ENCODE measurements at places on chromosomes 5 and 9. TPM values are rescaled to one million over a fixed set of nuclear protein-coding genes. Genes with fewer than 3 reads are reported as not detected.

- H3K27me3 ChIP-seq: no peaks in the 10 kb centered on the region
- H3K4me3 ChIP-seq: no peak overlapping the region
- H3K27ac ChIP-seq: no peak overlapping the region
- no peak for DNase-seq
- H3K4me1 ChIP-seq: no peaks in the 10 kb centered on the region
These were observed 229.7 kb downstream of the MRPS30 start for GRCh38 chr5:45038366-45038987.

DNA sequence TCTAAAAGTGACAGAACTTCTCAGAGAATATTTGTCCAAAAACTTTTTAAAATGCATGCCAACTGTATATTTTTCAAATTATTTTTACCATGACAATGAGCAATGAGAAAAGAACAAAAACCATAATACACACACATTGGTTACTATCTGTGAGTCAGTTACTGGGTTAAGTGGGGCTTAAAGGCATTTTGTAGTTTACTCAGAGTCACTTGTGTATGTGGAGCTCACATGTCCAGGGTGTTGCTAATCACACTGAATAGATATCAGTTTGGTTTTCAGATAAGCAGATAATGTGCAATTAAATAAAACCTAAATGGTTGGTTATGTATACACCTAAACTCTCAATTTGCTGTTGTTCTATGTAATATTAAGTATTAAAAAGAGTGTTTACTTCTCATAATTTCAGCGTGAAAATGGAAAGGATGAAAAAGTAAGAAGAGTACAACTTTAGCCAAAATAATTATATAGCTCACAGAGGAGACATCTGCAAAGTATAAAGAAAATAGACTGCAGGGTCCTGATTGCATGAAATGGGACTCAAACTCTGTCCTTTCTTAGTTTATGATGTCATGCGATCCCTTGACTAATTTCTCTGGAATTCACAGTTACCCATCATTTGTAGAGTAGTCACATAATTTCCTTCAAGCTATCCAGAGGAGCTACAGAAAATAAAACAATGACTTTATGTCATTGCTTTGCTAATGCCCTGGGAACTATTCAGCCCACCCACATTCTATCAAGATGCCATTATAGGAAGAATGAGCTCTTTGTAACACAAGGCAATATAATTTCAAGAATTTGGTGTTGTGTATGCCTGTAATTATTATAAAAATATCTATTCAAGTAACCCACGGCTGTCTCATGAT, 388.0 kb upstream of the ZNF608 start:
- no peak for DNase-seq
- H3K4me3 ChIP-seq: no peak overlapping the region
- H3K36me3 ChIP-seq: no peaks in the 10 kb centered on the region
- no peaks in the 10 kb centered on the region for H3K4me1 ChIP-seq
- H3K27ac ChIP-seq: no peak overlapping the region
- H3K27me3 ChIP-seq: no peaks in the 10 kb centered on the region

Gene CNTNAP3B
- total RNA-seq: 47.1 TPM

Gene RNF20
- 47.7 TPM for total RNA-seq

- H3K27me3 ChIP-seq: no peaks in the 10 kb centered on the region
- no peak overlapping the region for H3K27ac ChIP-seq
- no peak for DNase-seq
- H3K4me3 ChIP-seq: no peak overlapping the region
These were observed 74.0 kb downstream of the PRR16 start for GRCh38 chr5:120538149-120538548.

GRCh38 chr9:91817106-91817492, 132.9 kb downstream of the ROR2 start:
- no peak overlapping the region for H3K27ac ChIP-seq
- H3K4me3 ChIP-seq: no peak overlapping the region
- no peaks in the 10 kb centered on the region for H3K27me3 ChIP-seq
- DNase-seq: peak; percentile 16
- H3K36me3 ChIP-seq: no peaks in the 10 kb centered on the region
- no peaks in the 10 kb centered on the region for H3K4me1 ChIP-seq

Gene NTRK2
- 23.8 TPM for total RNA-seq

Gene PCDHB15
- total RNA-seq: 2.9 TPM

DNA sequence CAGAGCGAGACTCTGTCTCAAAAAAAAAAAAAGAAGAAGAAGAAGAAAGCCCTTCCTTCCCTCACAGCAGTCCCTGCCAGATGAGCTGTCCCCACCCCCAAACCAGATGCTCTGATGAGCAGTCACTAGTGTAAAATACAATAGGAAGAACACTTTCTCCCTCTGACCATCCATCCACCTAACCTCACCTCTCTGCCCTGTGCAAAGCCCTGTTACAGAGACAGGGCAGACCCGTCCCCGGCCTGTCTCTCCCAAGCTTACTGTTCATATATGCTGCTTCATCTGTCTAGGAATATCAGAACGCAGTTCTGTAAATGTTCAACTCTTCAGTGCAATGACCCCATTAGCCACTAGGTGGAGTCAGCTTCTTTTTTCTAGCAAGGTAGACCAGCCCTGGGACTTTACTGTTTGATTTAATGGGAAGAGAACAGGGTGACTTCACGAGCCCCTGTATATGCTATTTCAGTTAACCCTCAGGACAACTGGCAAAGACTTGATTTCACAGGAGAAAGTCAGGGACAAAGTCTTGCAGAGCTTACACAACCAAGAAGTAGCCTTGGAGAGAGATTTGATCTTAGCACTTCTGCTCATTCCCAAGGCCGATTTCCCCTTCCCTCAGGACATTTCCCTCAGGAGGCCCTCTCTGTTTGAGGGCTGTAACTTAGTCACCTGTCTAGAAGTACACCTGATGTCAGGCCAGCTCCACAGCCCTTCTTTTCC, 14.9 kb upstream of the FGFR4 start:
- H3K36me3 ChIP-seq: no peaks in the 10 kb centered on the region
- no peaks in the 10 kb centered on the region for H3K27me3 ChIP-seq
- DNase-seq: peak; percentile 81
- H3K27ac ChIP-seq: no peak overlapping the region
- H3K4me3 ChIP-seq: no peak overlapping the region
- H3K4me1 ChIP-seq: no peaks in the 10 kb centered on the region

Gene PLPP6
- total RNA-seq: 19.2 TPM

Gene PCDHA3
- total RNA-seq: not detected

DNA sequence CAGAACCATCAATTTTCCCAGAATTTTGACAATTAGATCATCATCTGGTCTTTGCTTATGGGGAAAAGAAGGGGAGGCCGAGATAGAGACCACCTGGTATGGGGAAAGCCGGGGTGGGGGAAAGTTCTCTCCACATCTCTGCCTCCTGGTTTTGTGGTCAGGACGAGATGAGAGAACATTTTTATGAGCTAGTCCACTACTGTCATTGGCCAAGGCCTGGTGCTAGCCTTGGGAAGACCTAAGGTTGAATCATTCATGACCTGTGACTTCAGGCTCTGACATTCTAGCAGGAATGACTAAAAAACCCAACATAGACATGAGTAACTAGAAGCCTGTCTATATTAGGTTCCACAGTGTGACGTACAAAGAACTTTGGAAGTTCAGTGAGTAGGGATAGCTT, 135.2 kb downstream of the PTTG1 start:
- no peaks in the 10 kb centered on the region for H3K4me1 ChIP-seq
- no peaks in the 10 kb centered on the region for H3K36me3 ChIP-seq
- no peak overlapping the region for H3K4me3 ChIP-seq
- DNase-seq: no peak
- H3K27ac ChIP-seq: no peak overlapping the region

- no peak overlapping the region for H3K27ac ChIP-seq
- peaks cover 6% of the 10 kb centered on the region for H3K36me3 ChIP-seq
- no peaks in the 10 kb centered on the region for H3K4me1 ChIP-seq
- no peak overlapping the region for H3K4me3 ChIP-seq
These were observed 12.7 kb downstream of the LPCAT1 start for GRCh38 chr5:1511048-1511447.

Gene SHOC1
- total RNA-seq: not detected

Gene PTGES
- total RNA-seq: 8.9 TPM

GRCh38 chr9:134211811-134212485, 47.6 kb upstream of the RNU6ATAC start:
- H3K27ac ChIP-seq: peak overlapping the region; percentile 78
- no peak overlapping the region for H3K4me3 ChIP-seq
- no peaks in the 10 kb centered on the region for H3K36me3 ChIP-seq
- DNase-seq: no peak

- H3K27ac ChIP-seq: no peak overlapping the region
- no peak for DNase-seq
- no peaks in the 10 kb centered on the region for H3K27me3 ChIP-seq
- H3K4me1 ChIP-seq: no peaks in the 10 kb centered on the region
These were observed 167.0 kb downstream of the CRB2 start for GRCh38 chr9:123523001-123523400.

GRCh38 chr5:173625261-173625660, 8.8 kb upstream of the BOD1 start:
- H3K36me3 ChIP-seq: no peaks in the 10 kb centered on the region
- H3K4me3 ChIP-seq: no peak overlapping the region
- DNase-seq: no peak
- no peaks in the 10 kb centered on the region for H3K4me1 ChIP-seq
- H3K27me3 ChIP-seq: no peaks in the 10 kb centered on the region

Gene STK32A
- total RNA-seq: 6.2 TPM

DNA sequence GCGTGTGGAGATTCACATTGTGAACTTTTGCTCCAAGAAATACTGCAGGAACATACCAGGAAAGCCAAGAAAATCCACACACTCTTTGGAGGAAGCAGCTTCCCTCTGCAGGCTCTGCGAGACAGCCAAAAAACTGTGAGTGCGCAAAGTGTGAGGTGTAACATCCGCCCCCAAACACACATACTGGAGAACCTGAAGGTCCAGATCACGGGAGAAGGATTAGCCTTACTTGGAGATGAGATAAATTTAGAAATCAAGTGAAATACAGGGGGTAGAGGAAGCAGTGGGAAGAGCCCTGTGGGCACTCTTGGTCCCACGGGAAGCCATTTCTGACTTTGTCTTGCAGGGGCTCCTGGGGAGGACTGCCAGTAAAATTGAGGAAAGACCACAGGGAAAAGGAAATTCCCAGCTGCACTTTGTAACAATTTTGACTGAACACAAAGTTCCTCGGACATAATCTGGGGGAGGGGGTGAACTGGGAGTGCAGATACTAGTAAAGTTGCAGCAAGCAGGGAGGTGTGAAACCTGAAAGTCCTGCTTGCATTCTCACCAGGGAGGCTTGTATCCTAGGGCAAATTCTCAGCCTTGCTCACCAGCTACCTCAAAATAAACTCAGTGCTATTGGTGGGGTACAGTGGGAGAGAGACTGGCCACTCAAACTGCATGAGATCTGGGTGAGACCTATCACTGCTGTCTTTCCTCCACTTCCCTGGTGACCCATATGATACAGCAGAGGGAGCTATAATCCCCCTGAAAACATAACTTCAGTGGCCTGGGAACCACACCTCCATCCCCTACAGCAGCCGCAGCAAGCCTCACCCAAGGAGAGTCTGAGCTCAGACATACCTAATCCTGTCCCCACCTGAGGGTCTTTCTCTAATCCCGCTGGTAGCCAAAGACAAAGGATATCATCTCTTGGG, 109.1 kb downstream of the ALDH1A1 start:
- no peaks in the 10 kb centered on the region for H3K36me3 ChIP-seq
- no peaks in the 10 kb centered on the region for H3K27me3 ChIP-seq
- H3K4me3 ChIP-seq: no peak overlapping the region

DNA sequence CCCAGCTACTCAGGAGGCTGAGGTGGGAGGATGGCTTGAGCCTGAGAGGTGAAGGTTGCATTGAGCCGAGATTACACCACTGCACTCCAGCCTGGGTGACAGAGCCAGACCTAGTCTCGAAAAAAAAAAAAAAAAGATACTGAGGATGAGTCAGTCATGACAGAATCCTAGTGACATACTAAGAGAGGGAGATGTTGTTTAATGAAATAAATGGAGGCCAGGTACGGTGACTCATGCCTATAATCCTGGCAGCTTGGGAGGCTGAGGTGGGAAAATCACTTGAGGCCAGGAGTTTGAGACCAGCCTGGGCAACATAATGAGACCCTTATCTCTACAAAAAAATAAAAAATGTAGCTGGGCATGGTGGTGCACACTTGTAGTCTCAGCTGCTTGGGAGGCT, 107.2 kb downstream of the ZFAND5 start:
- no peak for DNase-seq
- H3K4me1 ChIP-seq: no peaks in the 10 kb centered on the region

DNA sequence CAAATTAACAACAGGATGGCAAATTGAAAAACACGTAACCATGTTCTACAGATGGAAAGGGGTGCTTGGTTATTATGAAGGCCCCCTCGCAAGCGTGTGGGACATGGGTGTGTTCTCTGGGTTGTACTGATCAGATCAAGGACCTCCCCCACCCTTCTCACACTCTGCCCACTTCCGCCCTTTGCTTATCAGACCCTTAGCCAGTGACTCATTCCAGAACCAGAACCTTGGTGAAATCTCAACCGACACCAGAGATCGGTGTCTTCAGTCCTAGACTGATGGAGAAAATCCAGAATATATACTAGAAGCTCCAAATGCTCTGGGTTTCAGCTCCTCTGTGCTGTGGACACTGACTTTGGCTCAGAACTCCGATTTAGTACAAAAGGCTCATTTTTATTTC, 64.9 kb downstream of the PTTG1 start:
- DNase-seq: no peak
- H3K36me3 ChIP-seq: no peaks in the 10 kb centered on the region
- no peaks in the 10 kb centered on the region for H3K4me1 ChIP-seq
- no peaks in the 10 kb centered on the region for H3K27me3 ChIP-seq
- H3K4me3 ChIP-seq: no peak overlapping the region

DNA sequence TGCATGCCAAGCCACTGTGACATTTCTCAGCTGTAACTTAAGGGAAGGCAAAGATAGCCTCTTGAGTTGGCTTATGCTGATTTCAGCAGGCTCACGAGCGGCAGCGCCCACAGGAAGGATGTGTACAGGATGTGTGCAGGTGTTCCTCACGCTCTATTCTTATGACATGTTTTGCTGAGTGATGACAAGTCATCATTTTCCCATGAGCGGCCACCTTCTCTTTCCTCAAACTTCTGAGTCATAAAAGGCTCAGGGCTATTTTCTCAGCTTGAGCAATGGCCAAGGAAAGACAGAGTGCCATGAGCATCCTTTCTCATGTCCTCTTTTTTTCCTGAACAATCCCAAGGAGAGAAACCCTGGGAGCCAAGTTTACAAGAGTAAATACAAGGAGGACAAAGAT, 365.9 kb downstream of the PLK2 start:
- H3K27me3 ChIP-seq: no peaks in the 10 kb centered on the region
- no peak overlapping the region for H3K27ac ChIP-seq
- H3K36me3 ChIP-seq: no peaks in the 10 kb centered on the region
- DNase-seq: no peak
- H3K4me1 ChIP-seq: no peaks in the 10 kb centered on the region

Gene GNA14
- total RNA-seq: 3.5 TPM

Gene NR2F1
- 8.0 TPM for total RNA-seq

Gene LCN15
- not detected for total RNA-seq

DNA sequence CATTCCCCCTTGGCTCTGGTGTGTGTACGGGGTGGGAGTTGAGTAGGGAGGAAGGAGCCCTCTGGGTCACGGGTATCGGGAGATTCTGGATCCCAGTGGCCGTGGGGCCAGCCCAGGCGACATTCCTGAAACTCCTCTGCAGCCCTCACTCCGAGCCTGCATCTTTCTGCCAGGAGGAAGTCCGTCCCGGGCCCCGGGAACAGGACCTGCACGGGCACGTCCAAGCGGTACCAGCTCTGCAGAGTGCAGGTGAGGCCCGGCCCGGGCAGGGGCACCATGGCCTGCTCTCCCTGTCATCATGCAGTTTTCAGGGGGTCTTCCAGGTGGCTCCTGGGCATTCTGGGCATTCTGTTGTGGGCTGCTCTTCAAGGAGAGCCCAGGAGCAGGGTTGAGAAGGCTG, 3.7 kb downstream of the ADAMTSL2 start:
- H3K4me3 ChIP-seq: no peak overlapping the region
- DNase-seq: no peak
- no peaks in the 10 kb centered on the region for H3K27me3 ChIP-seq
- no peaks in the 10 kb centered on the region for H3K36me3 ChIP-seq
- H3K27ac ChIP-seq: no peak overlapping the region

Gene SAXO1
- total RNA-seq: 0.11 TPM

Data from ascending aorta (tissue), 2 donors.